ENCODE measurements at places on chromosomes 13 and 19. TPM values are rescaled to one million over a fixed set of nuclear protein-coding genes. Genes with fewer than 3 reads are reported as not detected.

DNA sequence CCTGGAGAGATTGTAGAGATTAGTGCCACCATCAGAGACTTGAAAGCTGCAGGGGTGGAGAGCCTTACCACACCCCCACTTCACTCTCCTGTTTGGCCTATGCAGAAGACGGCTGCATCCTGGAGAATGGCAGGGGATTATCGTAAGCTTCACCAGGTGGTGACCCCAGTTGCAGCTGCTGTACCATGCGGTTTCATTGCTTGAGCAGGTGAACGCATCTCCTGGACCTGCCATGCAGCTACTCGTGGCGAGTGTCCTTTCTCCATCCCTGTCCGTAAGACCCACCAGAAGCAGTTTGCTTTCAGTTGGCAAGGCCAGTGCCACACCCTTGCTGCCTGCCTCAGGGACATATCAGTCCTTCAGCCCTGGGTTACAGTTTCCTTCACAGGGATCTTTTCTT, 21.2 kb downstream of the PPP5C start:
- DNase-seq: no peak

- DNase-seq: no peak
Observed at GRCh38 chr13:103104340-103104739, 38.1 kb upstream of the SLC10A2 start.

The GCDH gene
- 45.6 TPM for polyA plus RNA-seq

DNA sequence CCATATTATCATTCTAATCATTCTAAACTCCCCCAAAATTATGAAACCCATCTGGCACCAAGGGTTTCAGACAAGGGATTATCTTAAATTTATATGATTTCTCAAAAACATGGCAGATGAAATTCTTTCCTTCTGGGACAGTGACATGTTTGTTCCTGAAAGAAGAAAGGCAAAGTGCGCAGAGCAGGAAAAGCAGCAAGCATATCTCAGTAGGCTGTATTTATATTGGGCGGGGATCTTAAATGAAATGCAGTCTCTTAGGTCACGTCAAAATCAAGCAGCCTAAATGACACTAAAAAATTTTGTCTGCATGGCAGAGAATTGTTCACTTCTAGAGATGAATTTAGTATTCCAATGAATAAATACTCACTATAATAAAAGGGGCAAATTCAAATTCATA, 49.3 kb downstream of the RCBTB2 start:
- no peak for DNase-seq

The ANKLE1 gene
- polyA plus RNA-seq: not detected

DNA sequence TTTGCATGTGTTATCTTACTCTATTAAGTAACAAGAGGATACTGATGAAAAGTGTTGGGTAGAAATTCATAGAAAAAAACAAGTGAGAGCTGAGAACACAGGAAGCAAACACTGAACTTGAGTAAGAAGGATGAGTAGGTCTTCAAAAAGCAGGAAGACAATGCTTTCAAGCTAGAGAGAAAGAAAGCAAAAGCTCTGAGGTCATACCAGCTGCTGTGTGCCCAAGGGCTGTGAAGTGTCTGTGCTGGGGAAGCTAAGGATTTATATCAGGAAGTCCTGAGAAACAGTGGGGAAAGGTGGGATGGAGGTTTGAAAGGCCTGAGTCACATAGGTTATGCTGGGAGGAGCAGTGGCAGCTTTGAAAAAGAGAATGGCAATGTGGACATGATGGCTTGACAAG, 145.5 kb upstream of the MAB21L1 start:
- DNase-seq: no peak

The SBK3 gene
- not detected for polyA plus RNA-seq

GRCh38 chr13:112225429-112226090, 150.6 kb upstream of the SPACA7 start:
- DNase-seq: no peak

DNA sequence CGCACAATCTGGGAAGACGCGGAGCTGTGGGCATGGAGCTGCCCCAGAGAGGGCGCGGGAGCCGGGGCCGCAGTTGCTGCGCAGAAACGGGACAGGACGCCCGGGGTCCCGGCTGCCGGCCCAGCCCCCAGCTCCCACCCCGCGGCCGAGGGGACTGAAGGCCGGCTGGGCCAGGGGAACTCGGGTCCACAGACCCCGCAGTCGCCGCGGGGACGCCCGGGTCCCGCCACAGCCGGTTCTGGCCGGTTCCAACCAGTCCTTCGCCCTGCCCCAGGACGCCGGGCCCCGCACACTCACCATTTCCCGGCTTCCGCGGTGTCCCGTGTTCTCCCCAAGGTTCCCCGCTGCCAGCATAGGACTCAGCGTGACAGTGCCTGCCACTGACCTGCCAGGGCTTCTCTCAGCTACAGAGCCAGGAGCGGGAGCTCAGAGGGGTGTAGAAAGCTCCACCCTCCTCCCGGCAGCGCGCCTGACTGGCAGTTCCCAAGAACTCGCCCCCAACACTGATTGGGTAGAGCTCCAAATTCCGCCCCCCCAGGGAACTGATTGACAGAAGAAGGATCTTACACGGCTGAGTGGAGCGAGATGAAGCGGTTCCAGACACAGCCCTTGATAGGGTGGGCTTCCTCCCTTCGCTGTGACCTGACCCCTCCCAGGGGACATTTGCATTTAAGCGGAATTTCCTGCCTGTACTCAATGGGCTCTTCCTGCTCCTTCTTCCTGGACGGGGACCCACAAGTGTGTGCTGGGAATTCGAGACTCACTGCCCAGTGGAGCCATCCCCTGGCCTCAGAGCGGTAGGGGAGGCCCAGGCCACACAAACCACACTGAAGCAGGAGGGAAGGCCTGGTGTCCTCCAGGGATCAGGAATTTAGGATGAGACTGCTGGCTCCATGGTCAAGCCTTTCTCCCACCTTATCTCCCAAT, at the start of gene ZNF442:
Gene ZNF442, minus strand, starts transcription at position 448 of the 927 bp plus-strand sequence. CDS start 2,052 bp downstream, outside the sequence.
- DNase-seq: peak; percentile 98

The CYP2F1 gene
- polyA plus RNA-seq: not detected

GRCh38 chr13:33556828-33557227, 261.1 kb upstream of the RFC3 start:
- no peak for DNase-seq

Measured in kidney (tissue), 22 donors.